ENCODE measurements at places on chromosomes 11 and 22.

GRCh38 chr22:30267382-30268302 is 991 bp upstream of the OSM start:
- peak; percentile 63 for DNase-seq

DNA sequence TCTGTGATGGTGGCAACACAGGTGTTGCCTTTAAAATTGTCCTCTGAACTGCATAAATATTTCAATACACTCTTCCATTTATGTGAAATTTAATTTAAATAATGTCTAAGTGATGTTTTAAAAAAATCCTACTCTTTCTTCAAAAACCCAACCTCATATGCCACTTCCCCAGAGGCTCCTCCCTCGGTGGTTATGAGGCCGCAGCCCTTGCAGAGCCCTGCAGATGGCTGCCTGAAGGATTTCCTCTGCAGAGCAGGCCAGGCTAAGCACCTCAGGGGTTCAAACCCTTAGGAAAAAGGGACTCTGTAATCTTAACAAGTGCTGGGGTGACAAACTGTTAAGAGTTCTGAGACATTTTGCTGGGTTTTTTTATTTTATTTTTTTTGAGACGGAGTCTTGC is 25.2 kb downstream of the MORC2 start:
- no peak for DNase-seq

DNA sequence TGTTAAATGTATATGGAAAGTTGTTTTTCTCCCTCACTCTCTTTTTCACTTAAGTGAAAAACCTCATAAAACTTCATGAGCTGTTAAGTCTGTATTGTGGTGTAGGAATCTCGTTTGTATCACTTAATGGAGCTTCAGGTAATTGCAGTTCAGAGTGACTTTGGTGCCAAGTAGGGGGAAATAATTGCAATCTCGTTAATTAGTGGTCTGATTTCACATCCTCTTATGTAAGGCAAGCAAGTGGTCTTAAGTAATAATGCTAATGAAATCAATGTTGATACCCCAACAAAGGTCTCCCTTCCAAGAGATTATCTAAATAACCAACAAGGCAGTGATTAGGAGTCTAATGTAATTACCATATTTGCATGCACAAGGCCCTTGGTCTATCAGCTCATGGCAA is 174.2 kb upstream of the SORL1-AS1 start:
- no peak for DNase-seq

DNA sequence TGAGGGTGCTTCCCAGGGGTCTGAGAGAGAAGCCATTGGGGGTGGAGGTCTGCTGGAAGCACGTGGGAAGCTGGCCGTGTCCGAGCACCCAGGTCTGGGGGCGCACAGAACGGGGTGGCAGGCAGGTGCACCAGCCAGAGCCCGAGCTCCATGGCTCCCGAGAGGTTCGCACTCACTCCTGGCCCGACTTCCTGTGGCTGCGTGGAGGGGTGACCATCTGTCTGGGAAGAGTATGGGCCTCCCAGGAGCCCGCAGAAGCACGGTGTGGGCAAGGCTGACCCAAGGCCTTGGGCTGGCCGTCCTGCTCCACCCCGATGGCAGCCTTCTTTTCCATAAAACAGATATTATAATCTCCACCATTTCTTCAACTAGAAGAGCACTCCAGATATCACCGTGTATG is 256.0 kb upstream of the B3GAT1 start:
- no peak for DNase-seq

DNA sequence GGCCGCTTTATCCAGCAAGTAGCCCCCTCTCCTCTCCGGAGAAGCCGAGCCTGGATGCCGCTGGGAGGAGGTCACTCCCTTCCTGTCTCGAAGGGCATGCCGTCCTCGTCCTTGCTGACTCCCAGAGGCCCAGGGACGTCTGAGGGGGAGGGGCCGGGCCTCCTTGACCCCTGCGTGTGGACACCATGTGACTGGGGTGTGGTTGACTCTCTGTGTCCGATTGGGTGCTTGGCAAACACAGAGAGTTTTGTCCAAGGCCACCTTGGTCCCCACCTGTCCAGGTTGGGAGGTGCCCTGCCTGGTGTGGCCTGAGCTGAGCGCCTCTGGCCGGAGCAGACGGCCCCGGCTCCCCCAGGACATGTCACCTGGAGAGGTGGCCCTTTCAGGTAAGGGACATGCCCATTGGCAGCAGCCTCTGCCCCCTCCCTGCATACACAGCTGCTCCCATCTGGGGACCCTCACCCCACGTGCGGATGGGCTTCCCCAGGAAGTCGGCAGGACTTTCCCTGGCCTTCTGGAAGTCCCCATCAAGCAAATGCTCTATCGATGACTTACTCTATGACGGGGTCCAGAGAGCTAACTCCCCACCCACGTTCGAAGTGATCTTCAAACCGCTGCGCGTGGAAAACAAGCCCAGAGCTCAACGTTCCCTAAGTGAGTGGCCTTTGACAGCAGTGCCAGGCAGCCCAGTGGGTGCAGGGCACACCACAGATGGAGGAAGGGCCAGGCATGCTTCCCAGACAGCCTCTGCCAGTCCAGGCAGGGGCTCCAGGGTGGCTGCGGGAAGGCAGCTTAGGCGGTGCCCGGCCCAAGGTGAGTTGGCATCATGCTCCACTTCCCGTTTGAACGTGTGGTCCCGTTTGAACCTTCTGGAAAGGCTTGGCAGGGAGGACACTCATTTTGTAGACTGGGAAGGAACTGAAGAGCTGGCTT is at the start of gene SMIM38:
Gene SMIM38 (plus strand): TSS at position 634 of the 933 bp plus-strand sequence. CDS start 1,912 bp downstream, outside the sequence.
- DNase-seq, result peak; percentile 27

- DNase-seq, result no peak
Observed at GRCh38 chr11:64729851-64730382, 6.9 kb upstream of the NRXN2 start.

GRCh38 chr11:62553839-62554361 is 7.3 kb upstream of the AHNAK start:
- no peak for DNase-seq

GRCh38 chr11:64218628-64219353 is 7.2 kb downstream of the TRPT1 start:
- DNase-seq, result no peak

DNA sequence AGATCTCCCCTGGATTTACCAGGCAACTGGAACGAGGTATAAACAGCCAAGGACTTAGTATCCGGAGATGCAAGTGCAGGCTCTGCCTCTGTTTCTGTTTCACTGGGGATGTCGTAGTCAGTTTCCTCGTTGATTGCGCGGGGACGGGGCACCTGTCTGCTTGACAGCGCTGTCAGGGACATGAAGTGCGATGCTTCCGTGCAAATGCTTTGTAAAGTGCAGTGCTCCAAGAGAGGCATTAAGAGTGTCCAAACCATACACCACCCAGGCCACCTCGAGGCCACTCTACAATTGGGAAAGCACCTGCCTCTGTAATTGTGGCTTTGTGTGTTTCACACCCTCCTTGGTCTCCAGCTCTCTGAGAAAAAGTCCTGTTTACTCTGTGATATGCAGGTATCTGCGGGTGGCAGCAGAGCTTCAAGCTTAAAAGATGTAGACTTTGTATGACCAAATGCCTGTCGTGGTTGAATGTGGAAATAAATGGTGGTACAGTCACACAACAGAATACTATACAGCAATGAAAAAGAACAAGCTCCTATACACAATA is 18.6 kb upstream of the CD5 start:
- DNase-seq, result peak; percentile 52

GRCh38 chr22:30602049-30602448 is 4.9 kb upstream of the TCN2 start:
- no peak for DNase-seq

DNA sequence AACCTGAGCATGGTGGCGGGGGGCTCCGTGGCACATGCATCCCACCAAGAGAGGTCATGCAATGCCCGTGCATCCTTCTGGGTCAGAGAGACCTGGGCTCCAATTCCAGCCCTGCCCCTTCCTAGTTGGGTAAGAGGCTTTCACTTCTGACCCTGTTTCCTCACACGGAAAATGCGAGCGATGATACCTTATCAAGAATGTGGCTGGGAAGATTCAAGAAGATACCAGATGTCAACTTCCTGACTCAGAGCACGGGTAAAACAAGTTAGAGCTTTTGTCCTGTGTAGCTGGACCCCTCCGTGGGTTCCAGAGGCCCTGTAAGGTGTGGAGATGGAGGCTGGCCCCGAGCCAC is 8.7 kb upstream of the DGKZ start:
- DNase-seq, result no peak

- DNase-seq, result no peak
Observed at GRCh38 chr11:28860893-28861292, 752.7 kb downstream of the METTL15 start.

GRCh38 chr22:23217171-23218052 is 37.1 kb downstream of the BCR start:
- no peak for DNase-seq

GRCh38 chr11:47917599-47918369 is 62.6 kb upstream of the PTPRJ start:
- no peak for DNase-seq

GRCh38 chr22:39839917-39840510 is 53.5 kb downstream of the ENTHD1 start:
- DNase-seq, result peak; percentile 31

- peak; percentile 31 for DNase-seq
Observed at GRCh38 chr22:17218341-17218740, 894 bp downstream of the ADA2 start.

- DNase-seq, result no peak
Observed at GRCh38 chr11:119085437-119085847, 761 bp downstream of the HMBS start.

DNA sequence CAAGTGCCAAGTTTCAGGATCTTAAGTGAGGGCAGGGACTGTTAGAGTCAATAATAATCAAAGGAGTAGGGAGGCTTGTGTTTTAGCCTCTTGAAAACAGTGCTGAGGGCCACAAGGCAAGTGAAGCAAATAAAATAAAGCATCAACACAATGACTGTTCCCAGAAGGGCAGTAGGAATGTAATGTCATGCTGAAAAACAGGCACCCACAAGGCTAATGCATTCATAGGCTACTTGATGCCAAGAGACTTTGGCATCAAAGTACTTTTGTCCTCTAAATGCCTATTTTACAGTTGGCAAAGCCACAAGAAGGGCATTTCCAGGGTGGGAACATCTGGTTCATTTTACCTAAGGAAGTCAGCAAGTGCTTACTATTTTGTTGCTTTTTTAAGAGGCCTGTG is 22.9 kb downstream of the RAB39A start:
- no peak for DNase-seq

DNA sequence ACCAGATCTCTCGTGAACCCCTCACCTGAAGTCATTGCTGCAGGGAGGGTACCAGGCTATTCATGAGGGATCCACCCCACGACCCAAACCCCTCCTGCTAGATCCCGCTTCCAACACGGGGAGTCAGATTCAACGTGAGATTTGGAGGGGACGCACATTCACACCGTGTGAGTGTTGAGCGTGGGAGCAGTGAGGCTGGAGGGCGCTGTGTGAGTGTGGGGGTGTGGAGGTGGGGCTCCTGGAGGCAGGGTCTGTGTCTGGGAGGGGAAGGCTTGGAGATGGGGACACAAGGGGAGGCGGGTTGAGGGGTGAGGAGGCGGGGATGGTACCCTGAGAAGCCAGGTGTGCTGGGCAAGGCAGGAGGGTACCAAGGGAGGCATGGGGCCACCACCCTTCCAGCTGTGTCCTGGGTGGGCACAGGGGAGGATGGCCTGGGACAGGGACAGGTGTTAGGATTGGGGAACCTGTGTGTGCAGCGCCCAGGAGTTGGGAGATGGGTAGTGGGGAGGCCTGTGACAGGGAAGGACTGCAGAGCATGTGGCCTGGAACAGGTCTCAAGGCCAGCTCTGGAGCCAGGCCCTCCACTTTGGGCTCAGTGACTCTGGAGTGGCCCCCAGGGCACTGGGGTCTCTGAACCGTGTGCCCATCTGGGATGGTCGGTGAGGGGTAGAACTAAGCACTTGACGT is 13.6 kb downstream of the TPCN2 start:
- DNase-seq, result no peak

- DNase-seq, result no peak
Observed at GRCh38 chr22:29377979-29378378, 10.4 kb downstream of the AP1B1 start.

GRCh38 chr22:49008682-49009235 is 818.9 kb downstream of the BRD1 start:
- DNase-seq, result no peak

- DNase-seq, result no peak
Observed at GRCh38 chr11:94424662-94425061, 23.4 kb upstream of the GPR83 start.

DNA sequence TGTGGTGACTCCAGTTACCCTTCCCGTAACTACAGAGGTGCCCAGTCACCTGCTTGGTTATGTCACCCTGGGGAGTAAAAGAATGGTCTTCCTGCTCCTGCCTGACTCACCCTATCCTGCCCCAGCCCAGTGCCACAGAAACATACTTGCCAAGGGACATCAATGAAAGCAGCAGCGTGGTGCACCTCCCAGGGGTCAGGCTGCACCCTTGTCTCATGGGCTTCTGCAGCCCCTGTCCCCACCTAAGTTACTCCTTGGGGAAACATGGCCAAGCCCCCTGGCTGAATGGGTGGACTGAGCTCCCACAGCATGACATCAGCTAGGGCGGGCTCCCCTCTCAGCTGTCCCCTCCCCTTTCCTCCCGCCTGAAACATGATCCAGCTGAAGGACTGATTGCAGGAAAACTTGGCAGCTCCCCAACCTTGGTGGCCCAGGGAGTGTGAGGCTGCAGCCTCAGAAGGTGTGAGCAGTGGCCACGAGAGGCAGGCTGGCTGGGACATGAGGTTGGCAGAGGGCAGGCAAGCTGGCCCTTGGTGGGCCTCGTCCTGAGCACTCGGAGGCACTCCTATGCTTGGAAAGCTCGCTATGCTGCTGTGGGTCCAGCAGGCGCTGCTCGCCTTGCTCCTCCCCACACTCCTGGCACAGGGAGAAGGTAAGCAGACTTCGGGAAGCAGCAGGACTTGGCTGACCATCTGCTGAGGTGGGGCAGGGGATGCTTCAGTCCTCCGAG is at the start of gene HTR3A:
Gene HTR3A (plus strand): TSS at position 368 of the 730 bp plus-strand sequence. CDS start 218 bp downstream, at position 586.
- no peak for DNase-seq

DNA sequence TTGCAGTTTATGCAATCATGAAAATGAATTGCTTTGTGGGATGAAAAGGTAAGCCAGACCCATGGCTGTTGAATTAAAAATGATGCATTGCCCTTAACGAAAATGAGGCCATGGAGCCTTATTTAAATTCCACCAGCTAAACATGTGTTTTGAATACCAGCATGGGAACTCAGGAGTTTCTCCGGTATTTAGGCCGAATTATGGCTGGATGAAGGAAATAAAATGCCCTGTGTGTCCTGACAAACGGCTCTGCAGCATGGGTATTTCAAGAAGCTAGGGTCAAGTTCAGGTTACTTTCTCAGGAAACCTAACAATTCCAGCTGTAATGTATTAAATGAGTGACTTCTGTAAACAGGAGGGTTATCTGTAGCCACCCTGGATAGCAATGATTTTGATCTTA is 38.3 kb downstream of the AMOTL1 start:
- DNase-seq, result no peak
